CD4-positive, alpha-beta T cell (primary cell): ENCODE measurements at places on chromosomes 3 and 15. TPM values are rescaled to one million over a fixed set of nuclear protein-coding genes. Genes with fewer than 3 reads are reported as not detected.

DNA sequence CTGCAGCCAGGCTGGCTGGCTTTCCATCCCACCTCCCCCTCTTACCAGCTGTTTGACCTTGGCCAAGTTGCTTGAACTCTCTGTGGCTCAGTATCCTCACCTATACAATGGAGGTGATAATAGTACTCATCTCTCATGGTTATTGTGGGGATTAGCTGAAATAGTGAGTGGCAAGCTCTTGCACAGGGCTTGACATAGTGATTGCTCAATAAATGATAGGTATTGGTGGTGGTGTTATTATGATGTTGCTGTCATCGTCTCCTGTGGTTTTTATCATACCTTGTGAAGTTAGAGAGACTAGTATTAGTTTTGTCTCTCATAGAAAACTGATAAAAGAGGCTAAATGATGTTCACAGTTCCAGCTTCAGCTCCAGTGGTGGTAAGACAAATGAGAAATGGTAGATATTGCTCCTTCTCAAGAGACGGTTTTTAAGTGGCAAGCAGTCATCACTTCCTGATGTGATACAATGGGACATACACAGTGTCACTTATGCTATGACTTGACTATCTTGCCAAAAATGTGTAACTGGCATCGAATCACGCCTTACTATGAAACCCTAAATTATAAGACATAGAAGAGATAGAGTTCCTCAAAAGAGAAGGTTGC is 12.1 kb upstream of the UBE2E1 start:
- DNase-seq = no peak
- no peak overlapping the region for H3K27ac ChIP-seq
- H3K4me3 ChIP-seq = no peak overlapping the region

- H3K27ac ChIP-seq = no peak overlapping the region
- no peak for DNase-seq
- no peak overlapping the region for H3K4me3 ChIP-seq
- H3K27me3 ChIP-seq = no peaks in the 10 kb centered on the region
Observed at GRCh38 chr3:182533394-182533793, 259.9 kb upstream of the ATP11B start.

DNA sequence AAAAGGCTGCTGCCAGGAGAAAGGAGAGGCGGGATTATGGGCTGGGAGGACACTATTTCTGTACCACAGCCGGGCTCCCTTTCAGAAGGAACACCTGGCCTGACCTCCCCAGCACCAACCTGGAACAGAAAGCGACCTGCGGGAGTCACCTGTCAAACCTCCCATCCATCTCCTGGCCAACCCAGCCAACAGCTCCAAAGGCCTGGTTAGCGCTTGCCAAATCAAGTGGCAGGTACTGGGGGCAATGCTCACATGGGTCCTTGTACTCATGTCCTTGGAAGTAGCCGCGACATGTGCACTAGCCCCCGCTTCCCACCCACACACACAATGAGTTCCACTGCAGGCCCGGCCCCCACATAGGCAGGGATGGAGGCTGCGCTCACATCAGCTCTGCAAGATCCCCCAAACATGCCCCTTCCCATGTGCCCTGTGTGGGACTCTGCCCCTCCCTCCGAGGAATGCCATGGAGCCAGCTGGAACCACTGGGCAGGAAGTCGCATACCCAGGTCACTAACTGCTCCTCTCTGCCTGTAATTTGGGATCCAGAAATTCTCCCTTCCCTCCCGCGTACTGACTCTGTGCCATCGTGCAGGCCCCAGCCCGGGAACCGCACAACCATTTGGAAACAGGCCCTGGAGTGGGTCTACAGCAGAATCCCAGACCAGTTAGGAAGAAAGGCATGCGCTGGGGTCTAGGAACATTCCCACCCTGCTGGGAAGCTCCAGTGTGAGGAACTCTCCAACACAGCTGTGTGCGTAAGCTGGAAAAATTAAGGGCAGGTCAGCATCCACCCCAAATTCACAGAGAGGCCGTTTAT is 98.9 kb downstream of the LRIG1 start:
- no peak overlapping the region for H3K27ac ChIP-seq
- H3K36me3 ChIP-seq = peaks cover 81% of the 10 kb centered on the region
- H3K4me3 ChIP-seq = no peak overlapping the region
- no peaks in the 10 kb centered on the region for H3K27me3 ChIP-seq
- no peak for DNase-seq
- no peaks in the 10 kb centered on the region for H3K4me1 ChIP-seq

GRCh38 chr3:122893282-122893681 is 98.4 kb downstream of the SLC49A4 start:
- H3K27ac ChIP-seq = no peak overlapping the region
- H3K27me3 ChIP-seq = no peaks in the 10 kb centered on the region
- H3K4me3 ChIP-seq = no peak overlapping the region
- DNase-seq = peak; percentile 11
- no peaks in the 10 kb centered on the region for H3K36me3 ChIP-seq
- H3K4me1 ChIP-seq = peaks cover 4% of the 10 kb centered on the region

DNA sequence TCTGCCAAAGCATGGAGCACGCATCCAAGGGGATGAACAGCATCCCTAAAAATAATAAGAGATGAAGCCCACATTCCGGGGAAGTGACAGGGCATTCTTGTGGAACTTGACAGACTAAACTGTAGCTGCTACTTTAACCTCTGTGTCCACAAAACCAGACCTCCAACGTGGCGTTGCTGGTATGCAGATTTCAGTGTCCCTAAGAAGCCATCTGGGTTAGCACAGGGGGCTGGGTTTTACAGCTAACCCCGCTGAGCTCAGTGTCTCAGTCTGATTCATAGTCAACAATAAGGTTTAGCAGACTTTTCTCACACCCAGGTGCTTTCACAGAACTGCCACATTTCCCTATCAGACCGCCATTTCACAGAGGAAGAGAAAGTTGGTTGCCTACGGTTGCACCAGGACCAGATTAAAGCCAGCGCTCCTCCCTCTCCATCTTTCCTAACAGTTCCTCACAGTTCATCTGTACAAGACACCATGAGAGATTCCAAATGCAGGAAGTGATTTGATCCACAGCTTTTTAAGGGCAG is 61.6 kb upstream of the CTDSPL start:
- H3K4me1 ChIP-seq = no peaks in the 10 kb centered on the region
- no peak overlapping the region for H3K4me3 ChIP-seq
- no peaks in the 10 kb centered on the region for H3K27me3 ChIP-seq
- no peaks in the 10 kb centered on the region for H3K36me3 ChIP-seq
- H3K27ac ChIP-seq = no peak overlapping the region
- no peak for DNase-seq

DNA sequence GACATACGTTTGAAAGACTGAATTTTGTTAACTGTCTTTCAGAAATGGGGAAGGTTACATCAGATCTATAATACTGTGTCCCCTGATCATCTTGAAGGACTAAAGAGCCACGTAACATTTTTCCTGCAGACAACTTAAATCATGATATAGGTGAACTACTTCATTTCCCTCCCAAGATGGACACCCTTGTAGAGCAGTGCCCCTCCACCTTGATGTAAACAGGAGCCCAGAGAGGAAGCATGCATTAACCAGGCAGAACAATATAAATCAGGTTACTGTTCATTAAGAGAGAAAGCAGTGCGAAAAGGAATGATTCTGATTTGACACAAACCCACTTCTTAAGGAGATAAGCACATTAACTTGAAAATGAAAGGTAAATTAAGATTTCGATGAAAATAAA is 36.1 kb downstream of the USP3 start:
- no peak for DNase-seq
- peaks cover 49% of the 10 kb centered on the region for H3K36me3 ChIP-seq
- no peaks in the 10 kb centered on the region for H3K27me3 ChIP-seq
- no peak overlapping the region for H3K4me3 ChIP-seq
- H3K27ac ChIP-seq = no peak overlapping the region
- peaks cover 5% of the 10 kb centered on the region for H3K4me1 ChIP-seq

DNA sequence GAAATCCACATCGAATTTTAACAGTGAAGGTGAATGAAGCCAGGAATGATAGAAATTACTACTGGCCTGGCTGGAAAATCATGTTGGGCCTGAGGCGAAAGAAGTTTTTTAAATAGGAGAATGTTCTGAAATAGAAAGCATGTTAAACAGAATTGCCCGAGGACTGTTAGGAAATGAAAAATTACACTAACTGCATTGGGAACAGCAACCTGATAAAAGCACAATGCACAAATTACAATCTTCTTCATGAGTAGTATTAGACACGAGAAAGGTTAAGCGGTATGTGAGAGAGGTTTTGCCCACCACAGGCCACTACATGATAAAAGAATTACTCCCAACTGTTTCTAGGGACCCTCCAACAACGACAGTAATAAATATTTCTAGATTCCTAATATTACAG is 18.9 kb downstream of the GBE1 start:
- no peak overlapping the region for H3K27ac ChIP-seq
- no peaks in the 10 kb centered on the region for H3K4me1 ChIP-seq
- no peaks in the 10 kb centered on the region for H3K27me3 ChIP-seq

DNA sequence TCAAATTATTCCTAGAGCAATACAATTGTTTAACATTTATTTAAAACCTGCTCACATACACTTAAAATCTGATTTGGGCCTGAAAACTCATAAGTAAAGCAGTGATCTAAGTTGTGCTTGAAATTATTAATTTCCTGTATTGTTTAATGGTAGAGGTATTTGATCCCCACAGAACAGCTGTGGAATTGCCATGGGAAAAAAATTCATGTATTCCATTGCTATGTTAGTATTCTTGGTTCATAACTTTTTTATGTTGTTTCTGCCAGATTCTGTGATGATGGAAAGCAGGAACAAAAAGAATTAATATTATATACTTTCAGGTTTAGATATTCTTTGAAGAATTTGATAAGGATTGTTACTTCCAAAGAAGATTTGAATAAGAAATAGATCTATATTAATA is 831.5 kb upstream of the NR2F2 start:
- no peaks in the 10 kb centered on the region for H3K27me3 ChIP-seq
- H3K27ac ChIP-seq = no peak overlapping the region
- no peaks in the 10 kb centered on the region for H3K4me1 ChIP-seq
- DNase-seq = no peak

- DNase-seq = no peak
- peaks cover 40% of the 10 kb centered on the region for H3K36me3 ChIP-seq
- H3K4me3 ChIP-seq = no peak overlapping the region
- no peaks in the 10 kb centered on the region for H3K4me1 ChIP-seq
- no peak overlapping the region for H3K27ac ChIP-seq
Observed at GRCh38 chr15:43854801-43855200, 28.0 kb downstream of the WDR76 start.

DNA sequence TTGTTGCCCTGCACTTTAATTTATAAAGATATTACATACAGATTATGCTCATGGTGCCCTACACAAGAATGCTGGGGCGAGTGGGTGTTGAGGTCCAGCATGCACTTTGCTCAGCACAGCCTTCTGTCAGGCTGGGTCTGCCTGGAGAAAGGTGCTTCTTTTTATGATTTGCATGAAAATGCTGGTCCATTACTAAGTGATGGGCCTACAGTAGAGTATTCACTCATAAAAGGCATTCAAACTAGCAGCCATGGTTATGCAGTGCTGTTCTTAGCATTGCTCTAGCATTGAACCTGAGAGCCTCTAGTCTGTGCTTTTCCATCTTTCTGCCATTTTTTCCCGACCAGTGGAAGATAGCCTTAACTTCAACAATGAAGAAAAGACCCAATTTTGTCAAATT is 12.3 kb downstream of the LNP1 start:
- no peak for DNase-seq
- no peaks in the 10 kb centered on the region for H3K36me3 ChIP-seq
- H3K4me1 ChIP-seq = no peaks in the 10 kb centered on the region
- no peak overlapping the region for H3K4me3 ChIP-seq
- no peaks in the 10 kb centered on the region for H3K27me3 ChIP-seq

- peaks cover 24% of the 10 kb centered on the region for H3K4me1 ChIP-seq
- H3K4me3 ChIP-seq = no peak overlapping the region
- H3K27ac ChIP-seq = no peak overlapping the region
- DNase-seq = no peak
Observed at GRCh38 chr3:155843569-155843968, 10.7 kb downstream of the SLC33A1 start.

GRCh38 chr15:85440451-85440850 is 60.0 kb downstream of the AKAP13 start:
- H3K4me3 ChIP-seq = no peak overlapping the region
- no peaks in the 10 kb centered on the region for H3K36me3 ChIP-seq
- H3K4me1 ChIP-seq = peaks cover 3% of the 10 kb centered on the region
- DNase-seq = no peak

- H3K27ac ChIP-seq = no peak overlapping the region
- H3K4me3 ChIP-seq = no peak overlapping the region
- peaks cover 21% of the 10 kb centered on the region for H3K4me1 ChIP-seq
- no peak for DNase-seq
- no peaks in the 10 kb centered on the region for H3K36me3 ChIP-seq
Observed at GRCh38 chr3:149131589-149131988, 2.2 kb downstream of the HPS3 start.

- no peak overlapping the region for H3K4me3 ChIP-seq
- H3K4me1 ChIP-seq = no peaks in the 10 kb centered on the region
- no peaks in the 10 kb centered on the region for H3K27me3 ChIP-seq
- no peak overlapping the region for H3K27ac ChIP-seq
- no peaks in the 10 kb centered on the region for H3K36me3 ChIP-seq
Observed at GRCh38 chr3:50385754-50386153, 26.4 kb upstream of the TMEM115 start.

DNA sequence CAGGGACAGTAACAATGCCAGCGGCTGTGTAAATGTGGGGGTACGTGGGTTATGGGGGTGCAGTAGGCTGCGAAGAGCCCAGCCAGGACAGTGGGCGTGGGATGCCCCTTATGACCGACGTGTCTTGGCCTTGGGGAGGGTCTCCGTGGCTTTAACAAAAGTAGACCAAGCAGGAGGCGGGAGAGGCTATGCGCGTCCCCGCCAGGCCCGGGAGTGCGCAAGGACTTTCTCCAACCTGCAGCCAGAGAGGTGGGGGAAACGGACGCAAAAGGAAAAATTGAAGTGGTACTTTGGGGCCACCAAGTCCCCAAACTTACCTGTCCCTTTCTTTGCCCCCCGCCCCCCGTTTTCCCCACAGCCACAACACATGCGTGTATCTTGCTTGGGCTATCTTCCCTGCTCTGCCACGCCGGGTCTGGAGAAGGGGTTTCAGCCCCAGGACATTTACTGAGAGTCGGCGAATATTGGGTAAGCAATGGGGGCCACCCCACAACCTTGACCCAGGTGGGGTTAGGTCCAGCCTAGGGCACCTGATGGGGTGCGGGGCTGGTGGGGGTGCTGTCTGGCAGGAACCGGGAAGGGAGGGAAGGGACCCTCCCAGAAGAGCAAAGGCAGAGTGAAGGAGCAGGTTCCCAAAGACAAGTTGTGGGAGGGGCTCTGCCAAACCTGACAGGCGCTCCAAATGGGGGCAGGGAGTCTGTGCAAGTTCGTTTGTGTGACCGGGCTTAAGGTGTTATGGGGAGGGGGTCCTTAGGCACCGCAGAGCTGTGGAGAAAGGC is 652 bp downstream of the ISLR2 start:
- H3K36me3 ChIP-seq = no peaks in the 10 kb centered on the region
- H3K27ac ChIP-seq = no peak overlapping the region
- peaks cover 93% of the 10 kb centered on the region for H3K27me3 ChIP-seq
- no peak for DNase-seq
- H3K4me3 ChIP-seq = no peak overlapping the region

The PLCH1 gene
- total RNA-seq = 0.20 TPM

The VGLL3 gene
- not detected for total RNA-seq

The MUC13 gene
- 0.47 TPM for total RNA-seq
